GM19239 (cell line): ENCODE measurements at places on chromosomes 1 and 21.
A peak's percentile ranks its signal among the peaks of the same experiment; 100 is the strongest.

GRCh38 chr1:78377356-78377928 is 113.3 kb upstream of the PTGFR start:
- no peak for DNase-seq

DNA sequence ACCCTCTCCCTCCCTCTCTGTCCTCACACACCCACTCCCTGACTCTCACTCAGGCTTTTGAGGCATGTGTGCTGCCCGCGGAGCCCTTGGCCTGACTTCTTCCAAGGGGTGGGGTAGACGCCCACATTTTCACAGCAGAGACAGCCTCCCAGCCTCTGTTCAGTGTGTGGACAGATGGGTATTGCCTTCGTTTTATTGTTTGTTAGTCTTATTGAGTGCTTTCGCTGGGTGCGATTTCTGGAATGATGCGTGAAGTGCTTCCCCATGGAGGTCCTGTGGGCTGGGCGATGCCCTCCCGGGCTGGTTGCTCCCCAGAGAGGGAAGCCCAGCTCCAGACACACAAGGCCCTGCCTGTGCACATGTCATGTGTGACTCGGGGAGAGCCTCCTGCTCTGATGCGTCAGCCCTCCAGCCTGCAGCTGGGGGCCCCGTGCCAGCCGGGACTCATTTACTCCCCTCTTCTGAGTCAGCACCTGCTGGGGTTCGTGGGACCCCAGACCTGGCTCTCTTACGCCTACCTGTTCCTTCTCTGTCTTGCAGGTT is 14.7 kb downstream of the PDXK start:
- no peak for DNase-seq

DNA sequence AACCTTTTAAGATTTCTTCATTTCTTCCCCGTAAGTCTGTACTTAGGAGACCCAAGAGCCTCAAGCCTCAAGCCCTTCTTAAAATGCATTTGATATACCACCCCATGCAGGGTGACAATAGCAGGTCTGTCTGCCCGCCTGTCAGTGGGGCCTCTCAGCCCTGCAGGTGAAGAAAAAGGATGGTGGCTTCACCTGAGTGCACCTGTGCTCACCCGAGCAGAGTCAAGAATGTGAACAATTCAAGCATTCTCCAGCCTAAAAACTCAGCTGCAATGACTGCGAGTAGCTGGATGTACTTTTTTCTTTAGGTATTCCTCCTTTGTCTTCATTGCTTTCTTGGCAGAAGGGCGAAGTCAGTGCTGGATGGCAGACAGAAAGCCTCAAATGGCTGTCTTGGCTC is 203.3 kb downstream of the LMX1A start:
- no peak for DNase-seq

DNA sequence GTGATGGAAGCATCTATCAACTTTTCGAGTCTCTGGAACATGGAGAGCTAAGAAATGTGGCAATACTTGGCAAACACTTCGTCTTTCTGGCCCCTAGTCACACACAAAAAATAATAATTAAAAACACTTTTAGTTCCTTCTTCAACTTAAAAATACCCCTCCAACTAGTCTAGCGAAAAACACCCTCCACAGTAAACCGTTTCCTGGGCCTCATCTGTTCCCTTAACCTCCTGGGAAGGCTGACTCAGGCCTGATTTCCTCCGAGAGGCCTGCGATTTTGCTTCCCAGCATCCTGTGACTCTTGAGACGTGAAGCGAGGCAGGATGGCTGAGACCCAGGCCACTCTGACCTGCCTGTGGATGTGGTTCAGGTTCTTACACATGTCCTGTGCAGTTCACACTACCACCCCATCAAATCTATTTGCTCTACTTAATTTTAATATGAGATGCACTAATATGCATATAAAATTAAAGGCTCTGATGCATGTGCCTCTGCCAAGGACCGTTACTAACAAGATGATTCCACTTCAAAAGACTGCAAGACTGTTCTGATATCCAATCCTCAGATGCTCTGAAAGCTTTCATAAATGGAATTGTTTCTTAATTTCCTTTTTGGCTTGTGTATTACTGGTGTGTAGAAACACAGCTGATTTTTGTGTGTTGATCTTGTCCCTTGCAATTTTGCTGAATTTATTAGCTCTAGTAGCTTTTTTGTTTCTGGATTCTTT is 3.5 kb downstream of the NAV1 start:
- DNase-seq: no peak

GRCh38 chr1:223330466-223330865 is 33.5 kb downstream of the SUSD4 start:
- no peak for DNase-seq

- DNase-seq: no peak
Measured at GRCh38 chr1:78155121-78155520, 109.4 kb downstream of the GIPC2 start.

DNA sequence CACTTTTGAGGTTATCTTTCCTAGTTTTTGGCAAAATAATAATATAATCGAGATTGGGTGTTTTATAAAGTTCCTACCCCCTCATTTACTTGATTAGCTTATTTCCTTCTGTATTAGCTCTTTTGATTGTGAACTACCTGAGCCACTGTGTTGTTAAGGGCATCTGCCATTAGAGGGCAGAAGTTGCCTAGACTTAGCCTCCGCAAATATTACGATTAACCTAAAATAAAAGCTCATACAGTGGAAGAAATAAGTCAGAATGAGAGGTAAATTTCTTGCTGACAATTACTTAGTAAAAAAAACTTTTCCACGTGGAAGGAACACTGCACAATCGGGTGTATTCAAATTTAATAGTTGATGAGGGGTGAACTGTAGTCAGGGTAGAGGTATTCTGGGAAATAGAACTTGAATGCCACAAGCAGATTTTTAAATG is 2.3 kb downstream of the H3-3A start:
- DNase-seq: peak; percentile 24

DNA sequence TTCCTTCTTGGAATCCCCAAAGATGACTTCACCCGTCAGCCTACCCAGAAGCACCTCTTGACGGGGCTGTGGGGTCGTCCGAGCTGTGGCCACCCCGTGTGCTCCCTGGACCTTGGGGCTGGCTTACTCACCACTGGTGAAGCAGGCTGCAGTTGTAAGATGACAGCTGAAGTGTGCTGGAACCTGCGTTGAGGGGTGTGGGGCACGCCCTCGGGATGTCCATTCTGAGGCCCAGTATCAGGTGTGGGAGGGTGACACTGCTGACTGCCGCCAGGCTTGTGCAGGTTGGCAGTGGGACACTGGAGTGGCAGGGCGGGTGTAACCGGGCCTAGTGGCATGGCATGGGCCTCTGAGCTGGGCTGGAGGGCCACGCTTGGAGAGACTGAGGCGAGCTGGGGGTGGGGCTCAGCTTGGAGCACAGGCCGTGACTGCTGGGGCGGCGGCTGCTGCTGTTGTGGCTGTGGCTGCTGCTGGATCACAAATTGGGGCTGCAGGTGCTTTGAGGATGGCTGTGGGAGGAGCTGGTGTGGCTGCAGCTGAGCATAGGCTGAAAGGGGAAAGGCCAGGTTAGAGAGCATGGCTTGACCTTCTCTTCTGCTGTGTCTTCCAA is 33.9 kb upstream of the A3GALT2 start:
- DNase-seq: no peak

GRCh38 chr1:172581779-172582178 is 48.8 kb downstream of the SUCO start:
- DNase-seq: no peak

DNA sequence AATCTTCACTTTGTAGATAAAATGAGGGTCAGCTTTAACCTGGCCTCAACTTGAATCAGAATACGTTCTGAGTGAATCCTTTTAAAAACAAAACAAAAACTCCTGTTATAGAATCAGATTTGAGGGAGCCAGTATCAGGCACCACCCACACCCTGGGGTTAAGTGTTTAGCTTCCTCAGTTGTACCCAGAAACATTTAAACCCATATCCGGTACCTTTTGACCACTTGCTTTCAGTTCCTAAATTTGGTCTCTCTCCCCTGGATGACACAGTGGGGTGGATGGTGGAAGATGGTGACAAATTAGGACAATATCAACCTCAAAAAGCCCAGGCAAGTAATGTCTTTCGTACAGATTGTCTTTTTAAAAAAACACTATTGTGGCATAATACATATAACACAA is 10.4 kb downstream of the KLHDC7A start:
- peak; percentile 20 for DNase-seq

- DNase-seq: no peak
Measured at GRCh38 chr1:161001525-161001924, 19.4 kb downstream of the F11R start.

DNA sequence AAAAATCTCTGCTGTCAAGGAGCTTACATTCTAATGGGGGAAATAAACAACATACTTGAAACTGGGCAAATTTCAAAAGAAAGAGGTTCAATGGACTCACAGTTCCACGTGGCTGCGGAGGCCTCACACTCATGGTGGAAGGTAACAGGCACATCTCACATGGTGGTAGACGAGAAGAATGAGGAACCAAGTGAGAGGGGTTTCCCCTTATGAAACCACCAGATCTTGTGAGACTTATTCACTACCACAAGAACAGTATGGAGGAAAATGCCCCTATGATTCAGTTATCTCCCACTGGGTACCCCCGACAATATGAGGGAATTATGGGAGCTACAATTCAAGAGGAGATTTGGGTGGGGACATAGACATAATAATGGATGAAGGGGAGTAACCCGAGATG is 226.4 kb downstream of the ZP4 start:
- DNase-seq: no peak

- no peak for DNase-seq
Measured at GRCh38 chr1:15153842-15154479, 414 bp downstream of the TMEM51 start.

DNA sequence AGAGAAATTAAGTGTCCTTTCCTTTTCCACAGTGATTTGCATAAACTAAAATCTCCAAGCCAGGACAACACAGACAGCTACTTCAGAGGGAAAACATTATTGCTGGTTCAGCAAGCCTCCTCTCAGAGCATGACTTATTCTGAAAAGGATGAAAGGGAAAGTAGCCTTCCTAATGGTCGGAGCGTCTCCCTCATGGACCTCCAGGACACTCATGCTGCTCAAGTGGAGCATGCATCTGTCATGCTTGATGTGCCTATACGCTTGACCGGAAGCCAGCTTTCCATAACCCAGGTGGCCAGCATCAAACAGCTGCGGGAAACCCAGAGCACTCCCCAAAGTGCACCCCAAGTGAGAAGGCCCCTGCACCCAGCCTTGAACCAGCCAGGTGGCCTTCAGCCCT is 39.1 kb downstream of the CLEC20A start:
- no peak for DNase-seq

DNA sequence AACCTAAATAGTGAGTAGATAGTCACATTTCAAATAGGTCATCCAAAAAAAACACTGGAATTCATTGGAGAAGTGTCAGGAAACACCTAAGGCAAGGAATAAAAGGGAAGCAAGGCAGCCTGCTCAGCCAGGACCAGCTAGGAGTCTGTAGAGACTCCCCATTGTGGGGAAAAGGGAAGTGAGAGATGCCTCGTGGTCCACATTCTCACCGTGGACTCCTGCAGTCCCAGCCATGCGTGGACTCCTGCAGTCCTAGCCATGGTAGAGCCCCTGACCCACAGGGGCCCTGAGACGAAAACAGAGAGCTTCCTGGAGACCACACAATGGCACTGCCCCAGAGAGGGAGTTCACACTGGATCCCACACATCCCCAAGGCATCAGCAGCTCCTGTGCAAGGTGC is 97.5 kb downstream of the LRIG2 start:
- DNase-seq: no peak

DNA sequence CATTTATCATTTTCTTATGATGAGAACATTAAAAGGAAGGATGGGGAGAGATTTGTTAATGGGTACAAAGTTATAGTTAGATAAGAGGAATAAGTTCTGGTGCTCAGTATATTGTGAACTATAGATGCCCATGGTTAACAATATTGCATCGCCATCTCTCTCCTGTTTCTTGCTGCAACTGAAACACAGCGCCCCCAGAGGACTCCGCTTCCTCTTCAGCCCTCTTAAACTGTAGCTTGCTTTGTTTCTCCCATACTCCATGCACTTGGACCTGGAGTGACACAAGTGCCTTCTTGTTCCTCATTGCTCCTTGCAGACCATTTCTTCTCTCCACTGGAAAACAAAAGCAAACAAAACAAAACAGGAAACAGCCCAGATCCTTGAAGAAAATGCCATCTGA is 70.1 kb upstream of the NTPCR start:
- no peak for DNase-seq

DNA sequence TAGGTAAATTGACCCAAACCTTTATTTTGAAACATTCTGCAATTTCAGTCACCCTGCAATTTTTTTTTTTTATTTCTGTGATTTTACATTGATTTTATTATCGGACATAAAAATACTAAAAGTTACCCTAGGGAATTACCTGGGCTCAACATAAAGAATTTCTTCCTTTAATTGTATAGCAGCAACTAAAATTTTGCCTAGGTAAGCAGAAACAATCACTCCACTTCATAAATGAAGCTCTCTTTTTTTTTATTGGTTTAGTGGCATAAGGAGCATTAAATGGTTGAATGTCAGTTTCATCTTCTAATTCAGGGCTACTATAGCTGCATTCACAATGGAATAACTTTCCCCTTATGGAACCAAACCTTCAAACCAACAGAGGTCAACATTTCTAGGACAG is 15.3 kb upstream of the OR2M4 start:
- no peak for DNase-seq

DNA sequence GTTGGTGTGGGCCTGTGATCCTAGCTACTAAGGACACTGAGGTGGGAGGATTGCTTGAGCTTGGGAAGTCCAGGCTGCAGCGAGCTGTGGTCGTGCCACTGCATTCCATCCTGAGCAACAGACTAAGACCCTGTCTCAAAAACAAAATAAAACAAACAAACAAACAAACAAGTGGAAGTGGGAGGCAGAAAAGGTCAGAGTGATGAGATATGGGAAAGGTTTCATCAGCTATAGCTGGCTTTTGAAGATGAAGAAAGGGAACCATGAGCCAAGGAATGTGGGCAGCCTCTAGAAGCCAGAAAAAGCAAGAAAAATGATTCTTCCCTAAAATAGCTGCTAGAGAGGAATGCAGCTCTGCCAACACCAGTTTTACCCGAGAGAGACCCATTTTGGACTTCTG is 10.6 kb upstream of the NUCKS1 start:
- no peak for DNase-seq

DNA sequence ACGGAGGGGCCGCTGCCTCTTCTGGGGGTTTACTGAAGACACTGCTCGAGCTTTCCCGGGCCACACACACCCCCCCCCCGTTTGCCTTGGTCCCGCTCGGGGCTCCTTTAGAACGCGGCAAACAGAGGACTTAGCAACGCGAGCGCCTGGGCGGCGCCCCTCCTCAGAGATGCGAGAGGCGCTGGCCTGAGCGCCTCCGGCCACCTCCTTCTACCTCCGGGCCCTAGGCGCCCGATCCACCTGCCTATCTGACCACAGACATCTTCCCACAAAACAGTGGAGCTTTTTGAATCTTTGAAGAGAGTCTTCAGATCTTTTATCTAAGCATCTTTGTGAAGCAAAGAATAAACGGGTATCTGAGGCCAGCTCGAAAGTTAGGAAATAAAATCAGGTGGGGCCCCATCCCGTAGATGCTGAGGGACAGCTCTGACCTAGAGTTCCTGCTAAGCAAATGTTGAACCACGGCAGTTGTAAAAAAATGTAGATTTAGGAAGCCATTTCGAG is 436 bp upstream of the TTLL7 start:
- DNase-seq: peak; percentile 28
